Stimulated activated naive CD8-positive, alpha-beta T cell treated with anti-CD3 and anti-CD28 coated beads, Interleukin-15, amount 100 ng/mL, for 72 hours (primary cell): ENCODE measurements at places on chromosomes 5 and 9.

- no peak for DNase-seq
These were observed 337.8 kb downstream of the TENT4A start for GRCh38 chr5:7050986-7051385.

GRCh38 chr5:127031863-127032232, 1.5 kb upstream of the MARCHF3 start:
- no peak for DNase-seq

GRCh38 chr9:121288673-121289025, 20.7 kb downstream of the GSN start:
- no peak for DNase-seq

DNA sequence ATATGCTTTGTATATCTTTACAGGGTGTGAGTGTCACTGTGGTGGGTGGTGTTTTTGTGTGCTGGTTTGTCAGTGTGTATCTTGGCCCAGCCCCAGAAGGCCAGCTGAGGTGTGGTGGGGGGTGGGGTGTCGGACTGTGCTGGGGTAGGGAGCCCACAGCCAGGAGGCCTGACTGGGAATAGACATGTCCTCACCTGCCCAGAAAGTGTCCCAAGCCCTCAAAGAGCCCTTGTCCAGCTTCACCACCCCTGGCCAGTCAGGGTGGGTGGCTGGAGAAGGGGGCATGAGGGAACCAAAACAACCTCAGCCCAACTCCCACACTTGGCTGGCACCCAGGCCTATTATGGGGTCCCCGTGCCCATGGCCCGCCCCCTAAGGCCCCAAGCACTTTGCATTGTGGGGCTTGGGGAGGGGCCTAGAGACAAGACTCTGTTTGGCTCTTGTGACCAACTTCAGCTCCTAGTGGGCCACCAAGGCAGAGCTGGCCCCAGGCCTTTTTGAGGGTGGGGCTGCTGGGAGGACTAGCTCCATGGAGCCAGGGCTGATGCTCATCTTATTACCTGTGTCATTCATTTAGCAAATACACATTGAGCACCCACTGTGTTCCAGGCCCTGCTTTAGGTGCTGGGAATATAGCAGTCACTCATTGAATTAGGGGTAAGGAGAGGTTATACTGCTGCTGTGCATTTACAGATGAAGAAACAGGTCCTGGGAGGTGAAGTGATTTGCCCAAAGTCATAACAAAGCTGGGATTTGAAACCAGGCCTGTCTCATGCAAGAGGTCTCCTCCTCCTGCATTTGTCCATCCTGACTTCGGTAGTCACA, 56.2 kb upstream of the PSD2 start:
- no peak for DNase-seq

DNA sequence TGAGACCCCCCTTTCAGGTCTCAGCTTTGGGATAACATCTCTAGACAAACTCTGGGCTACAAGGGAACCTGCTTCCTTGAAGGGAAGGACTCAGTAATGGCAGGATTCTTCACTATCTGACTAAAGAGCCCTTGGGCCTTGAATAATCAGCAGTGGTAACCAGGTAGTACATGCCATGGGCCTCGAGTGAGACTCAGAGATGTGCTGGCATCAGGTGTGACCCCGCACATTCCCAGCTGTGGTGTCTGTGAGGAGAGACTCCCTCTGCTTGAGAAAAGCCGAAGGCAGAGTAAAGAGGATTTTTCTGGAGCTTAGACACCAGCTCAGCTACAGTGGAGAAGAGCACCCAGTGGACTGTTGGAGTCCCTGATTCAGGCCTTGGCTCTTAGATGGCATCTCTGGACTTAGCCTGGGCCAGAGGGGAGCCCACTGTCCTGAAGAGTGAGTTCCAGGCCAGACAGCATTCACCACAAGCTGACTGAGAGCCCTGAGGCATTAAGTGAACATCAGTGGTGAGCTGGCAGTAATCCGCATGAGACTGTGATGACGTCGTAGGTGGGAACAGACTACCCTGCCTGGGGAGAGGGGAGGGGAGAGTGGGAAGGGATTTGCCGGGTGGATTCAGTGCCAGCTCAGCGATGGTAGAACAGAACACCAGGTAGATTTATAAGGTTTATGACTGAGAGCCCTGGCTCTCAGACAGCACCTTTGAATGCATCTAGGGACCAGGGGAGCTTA, 5.3 kb upstream of the ZNF782 start:
- DNase-seq, result no peak

DNA sequence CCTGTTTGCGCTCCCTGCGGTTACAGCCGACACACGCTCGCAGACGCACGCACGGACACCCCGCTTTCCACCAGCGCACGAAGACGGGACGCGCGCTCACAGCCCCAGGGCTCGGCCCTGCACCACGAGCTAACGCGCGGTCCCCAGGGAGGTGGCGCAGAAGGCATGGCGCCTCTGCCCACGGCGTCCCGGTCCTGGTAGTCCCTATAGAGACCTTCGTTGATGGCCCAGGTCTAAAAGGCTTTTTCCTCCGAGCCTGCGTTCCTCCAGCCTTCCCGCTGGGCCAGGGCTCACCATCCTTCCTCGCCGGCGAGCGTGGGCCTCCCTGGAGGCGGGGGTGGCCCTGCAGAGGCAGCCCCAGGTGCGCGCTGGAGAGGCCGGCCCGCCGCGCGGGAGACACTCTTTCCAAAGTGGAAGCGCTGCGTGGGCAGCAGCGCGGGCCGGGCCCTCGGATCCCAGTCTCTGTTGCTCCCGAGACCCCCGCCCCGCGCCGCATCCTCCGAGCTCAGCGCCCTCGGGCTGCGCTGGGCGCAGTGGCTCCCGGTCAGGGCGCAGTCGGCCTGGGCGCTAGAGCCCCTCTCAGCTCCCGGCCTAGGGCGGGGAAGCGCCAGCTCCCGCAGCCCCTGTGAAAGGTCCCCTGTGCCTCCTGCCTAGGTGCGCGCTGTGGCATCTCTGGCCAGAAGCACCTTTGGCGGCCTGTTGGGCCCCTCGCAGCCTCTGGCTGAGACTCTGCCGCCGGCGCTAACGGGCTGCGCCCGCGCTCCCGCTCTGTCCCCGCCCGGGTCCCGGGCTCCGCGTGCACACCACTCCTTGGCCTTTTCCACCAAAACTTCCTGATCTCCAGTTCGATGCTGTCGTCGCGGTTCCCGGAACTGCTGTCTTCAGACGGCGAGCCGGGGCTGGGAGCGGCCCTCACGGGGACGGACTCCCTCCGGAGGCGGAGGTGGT, 31.9 kb upstream of the FANCC start:
- DNase-seq, result no peak

DNA sequence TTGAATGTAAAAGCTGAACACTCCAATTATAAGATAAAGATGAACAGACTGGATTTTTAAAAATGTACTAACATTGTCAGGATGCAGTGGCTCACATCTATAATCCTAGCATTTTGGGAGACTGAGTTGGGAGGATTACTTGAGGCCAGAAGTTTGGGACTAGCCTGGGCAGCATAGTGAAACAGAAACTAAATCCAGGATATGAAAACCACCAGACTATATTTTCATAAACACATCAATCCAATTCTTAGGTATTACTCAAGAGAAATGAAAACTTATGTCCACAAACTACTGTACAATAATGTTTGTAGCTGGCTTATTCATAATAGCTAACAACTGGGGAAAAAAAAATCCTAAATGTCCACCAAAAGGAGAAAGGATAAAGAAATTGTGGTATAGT, 26.8 kb upstream of the NAA35 start:
- DNase-seq, result no peak

GRCh38 chr5:122019919-122020590, 58.0 kb downstream of the LOX start:
- no peak for DNase-seq

DNA sequence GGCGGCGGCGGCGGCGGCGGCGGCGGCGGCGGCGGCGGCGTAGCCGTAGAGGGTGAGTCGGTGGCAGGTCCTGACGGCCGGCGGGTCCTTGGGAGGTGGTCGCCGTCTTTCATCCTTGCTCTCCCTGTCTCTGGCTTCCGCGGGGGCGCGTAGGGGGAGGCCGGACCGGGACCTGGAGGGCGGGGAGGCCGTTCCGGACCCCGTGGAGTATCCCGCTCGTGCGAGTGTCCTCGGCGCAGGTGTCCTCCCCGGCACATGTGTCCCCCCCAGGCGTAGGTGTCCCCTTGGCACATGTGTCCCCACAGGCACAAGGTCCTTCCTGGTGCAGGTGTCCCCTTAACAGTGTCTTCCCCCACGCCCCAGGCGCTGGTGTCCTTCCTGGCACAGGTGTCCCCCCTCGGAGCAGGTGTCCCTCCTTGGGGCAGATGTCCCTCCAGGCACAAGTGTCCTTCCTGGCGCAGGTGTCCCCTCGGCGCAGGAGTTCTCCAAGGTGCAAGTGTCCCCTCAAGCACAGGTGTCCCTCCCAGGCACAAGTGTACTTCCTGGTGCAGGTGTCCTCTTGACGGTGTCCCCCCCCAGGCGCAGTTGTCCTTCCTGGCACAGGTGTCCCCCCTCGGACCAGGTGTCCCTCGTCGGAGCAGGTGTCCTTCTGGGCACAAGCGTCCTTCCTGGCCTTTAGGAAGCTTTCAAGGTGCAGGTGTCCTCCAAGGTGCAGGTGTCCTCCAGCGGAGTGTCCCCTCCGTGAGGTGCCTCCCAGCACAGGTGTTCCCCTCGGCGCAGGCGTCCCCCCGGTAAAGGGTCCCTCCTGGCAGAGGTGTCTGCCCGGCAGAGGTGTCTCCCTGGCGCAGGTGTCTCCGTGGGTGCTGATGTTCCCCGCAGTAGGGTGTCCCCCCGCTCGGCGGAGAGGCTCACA, 519 bp downstream of the EXOC3 start:
- peak; percentile 52 for DNase-seq

- no peak for DNase-seq
These were observed 58.9 kb upstream of the CNTLN start for GRCh38 chr9:17075758-17076485.

DNA sequence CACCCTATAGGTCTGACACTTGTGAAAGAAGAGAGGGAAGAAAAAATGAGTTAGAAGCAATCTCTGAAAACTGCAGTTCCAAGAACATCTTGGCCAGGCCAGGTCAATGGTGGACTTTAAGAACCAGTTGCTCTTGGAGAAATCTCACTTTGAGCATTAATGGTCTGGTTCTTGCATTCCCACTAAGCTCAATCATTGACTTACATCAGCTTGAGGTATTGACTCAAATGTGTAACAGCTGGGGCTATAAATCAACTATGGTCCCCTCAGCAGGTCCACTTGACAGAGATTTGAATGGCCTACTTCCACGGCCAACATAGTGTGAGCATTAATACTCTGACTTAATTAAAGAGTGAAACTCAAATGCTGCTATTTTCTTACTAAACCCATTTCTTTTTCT, 357.8 kb upstream of the RGMB start:
- no peak for DNase-seq

DNA sequence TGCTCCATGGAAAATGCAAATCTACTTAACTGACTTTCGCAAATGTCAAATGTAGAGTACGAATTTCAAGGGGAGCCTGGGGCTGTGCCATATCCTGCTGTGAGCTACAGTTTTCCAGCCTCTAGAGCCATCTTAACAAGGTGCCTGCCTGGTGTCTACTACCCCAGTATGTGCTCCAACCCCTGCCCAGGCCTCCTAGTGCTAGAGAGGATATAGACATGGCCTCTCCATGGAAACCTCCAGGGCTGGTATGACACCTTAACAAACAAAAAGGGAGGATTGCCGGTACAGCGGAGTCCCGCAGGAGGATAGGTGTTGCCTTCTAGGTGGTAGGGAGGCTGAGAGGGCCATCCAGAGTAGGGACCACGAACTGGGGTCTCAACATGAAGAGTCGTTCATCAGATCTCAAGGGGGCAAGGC, 13.6 kb upstream of the IL3 start:
- DNase-seq, result no peak

GRCh38 chr5:54702470-54702869, 184.9 kb downstream of the SNX18 start:
- DNase-seq, result no peak

DNA sequence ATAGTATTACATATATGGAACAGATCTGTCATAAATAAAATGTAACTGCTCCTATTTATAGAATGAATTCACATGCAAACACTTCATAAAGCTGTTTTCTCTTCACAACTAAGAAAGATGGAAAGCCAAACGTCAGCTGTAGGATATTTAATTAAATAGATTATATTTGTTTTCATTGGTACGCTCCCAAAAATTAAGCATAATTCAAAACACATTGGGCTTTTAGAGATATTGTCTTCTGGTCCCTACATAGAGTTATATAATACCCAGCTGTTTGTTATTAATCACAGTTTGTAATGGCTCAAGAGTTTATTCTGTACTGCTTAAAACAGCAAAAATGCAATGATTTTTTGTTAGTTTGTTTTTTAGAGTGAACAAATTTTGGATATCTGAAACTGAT, 61.2 kb downstream of the MRPS30 start:
- DNase-seq, result no peak

DNA sequence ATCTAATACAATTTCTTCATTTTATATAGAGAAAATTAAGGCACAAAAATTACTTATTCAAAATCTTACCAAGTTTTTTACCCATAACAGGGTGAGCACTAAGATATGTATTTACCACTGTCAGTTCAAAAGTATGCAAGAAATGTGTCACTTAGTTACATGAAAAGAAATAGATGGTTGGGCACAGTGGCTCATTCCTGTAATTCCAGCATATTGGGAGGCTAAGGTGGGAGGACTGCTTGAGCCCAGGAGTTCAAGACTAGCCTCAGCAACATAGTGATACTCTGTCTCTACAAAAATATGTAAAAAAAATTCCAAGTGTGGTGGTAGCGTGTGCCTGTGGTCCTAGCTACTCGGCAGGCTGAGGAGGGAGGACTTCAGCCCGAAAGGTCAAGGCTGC, 19.4 kb downstream of the YIPF5 start:
- DNase-seq, result no peak

GRCh38 chr9:135334953-135335460, 144.6 kb upstream of the PPP1R26 start:
- DNase-seq, result no peak

- no peak for DNase-seq
These were observed 2.7 kb downstream of the PHYHD1 start for GRCh38 chr9:128923493-128923883.

- no peak for DNase-seq
These were observed 39.6 kb downstream of the UBAP1 start for GRCh38 chr9:34218446-34218845.

DNA sequence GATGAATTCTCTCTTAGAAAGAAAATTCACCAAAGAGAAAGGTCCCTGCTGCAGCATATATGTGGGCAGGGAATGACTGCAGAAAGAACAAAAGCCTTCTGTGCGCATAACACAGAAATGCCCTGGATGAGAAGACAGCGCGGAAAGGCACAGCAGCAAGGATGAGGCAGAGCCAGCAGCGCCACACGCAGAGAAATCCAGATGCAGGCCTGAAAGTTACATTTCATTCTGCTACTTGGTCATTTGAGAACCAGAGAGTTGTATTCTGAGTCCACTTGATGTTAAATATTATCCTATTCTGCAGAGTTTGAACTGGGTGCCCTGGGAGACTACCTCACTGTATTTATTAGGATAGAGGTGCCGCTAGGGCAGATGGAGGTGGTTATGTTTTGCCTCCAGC, 68.5 kb downstream of the GLDC start:
- DNase-seq, result no peak

DNA sequence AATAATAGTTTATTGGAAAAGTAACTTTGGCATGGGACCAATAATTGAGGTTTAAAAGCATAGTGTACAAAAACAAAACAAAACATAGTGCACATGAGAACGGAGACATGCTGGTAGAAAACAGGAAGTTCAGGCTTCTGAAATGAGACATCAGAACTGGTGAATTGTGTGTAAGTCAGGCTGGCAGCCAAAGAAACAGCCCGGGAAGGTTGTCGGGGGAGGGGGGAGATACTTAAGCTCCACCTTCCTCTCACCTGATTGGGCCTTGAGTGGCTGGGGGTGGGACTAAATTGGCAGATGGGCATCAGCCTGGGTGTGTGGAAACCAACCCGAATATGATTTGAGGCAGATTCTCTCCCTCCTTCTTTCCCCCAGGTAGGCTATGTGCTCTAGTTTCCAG, 256.3 kb downstream of the SMARCA2 start:
- DNase-seq, result no peak
